ENCODE measurements at places on chromosomes 4 and X. TPM values are rescaled to one million over a fixed set of nuclear protein-coding genes. Genes with fewer than 3 reads are reported as not detected.
A peak's percentile ranks its signal among the peaks of the same experiment; 100 is the strongest.

DNA sequence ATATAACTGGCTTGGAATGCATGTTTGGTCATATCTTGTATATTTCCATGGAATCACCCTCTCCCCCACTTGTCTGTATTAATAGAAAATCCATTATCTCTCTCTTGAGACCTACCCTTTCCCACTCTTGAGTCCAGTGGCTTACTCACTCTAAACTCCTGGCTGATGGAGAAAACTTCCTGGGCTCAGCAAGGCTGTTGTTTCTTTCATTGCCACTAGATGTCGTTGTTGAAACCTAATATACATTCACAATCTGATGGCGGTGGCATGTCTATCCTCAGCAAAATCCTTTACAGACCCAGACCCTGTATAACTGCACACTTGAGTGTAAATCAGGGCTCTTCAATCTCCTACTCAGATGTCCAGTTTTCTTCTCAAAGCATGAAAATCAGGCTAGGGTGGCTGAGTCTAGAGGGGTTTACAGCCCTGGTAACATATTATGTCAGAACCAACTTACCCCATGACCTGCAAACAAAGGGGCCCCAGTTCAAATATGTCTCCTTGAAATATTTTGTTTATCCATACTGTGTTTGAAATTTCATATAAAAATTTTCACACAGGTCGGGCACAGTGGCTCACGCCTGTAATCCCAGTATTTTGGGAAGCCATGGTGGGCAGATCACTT is 70.0 kb upstream of the FAM241A start:
- H3K4me1 ChIP-seq = no peaks in the 10 kb centered on the region
- no peak overlapping the region for H3K27ac ChIP-seq

DNA sequence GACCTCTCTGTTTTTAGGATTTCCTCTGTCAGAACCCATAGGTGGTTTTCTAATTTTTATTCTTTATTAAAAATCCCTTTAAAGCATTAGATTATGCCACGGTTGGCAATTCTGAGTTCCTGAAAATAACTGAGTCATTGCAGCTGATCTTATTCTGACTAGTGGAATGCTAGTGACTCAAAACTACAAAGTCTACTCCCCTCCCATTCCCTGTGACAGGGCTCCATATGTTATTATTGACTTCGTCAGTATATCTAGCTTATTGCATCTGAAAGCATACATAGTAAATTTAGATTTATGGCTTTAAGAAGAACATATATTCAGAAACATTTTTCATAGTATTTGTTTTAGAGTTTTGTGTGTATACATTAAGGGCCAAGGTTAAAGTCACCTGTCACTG is 38.5 kb downstream of the HERC3 start:
- DNase-seq = no peak
- H3K27me3 ChIP-seq = no peaks in the 10 kb centered on the region
- H3K27ac ChIP-seq = no peak overlapping the region
- no peak overlapping the region for H3K4me3 ChIP-seq

- no peak overlapping the region for H3K4me3 ChIP-seq
- no peak overlapping the region for H3K27ac ChIP-seq
- H3K27me3 ChIP-seq = no peaks in the 10 kb centered on the region
These were observed 152.5 kb downstream of the NR3C2 start for GRCh38 chr4:148289740-148290139.

GRCh38 chr4:113382704-113383103 is 333.3 kb downstream of the ANK2 start:
- H3K4me3 ChIP-seq = no peak overlapping the region
- H3K36me3 ChIP-seq = no peaks in the 10 kb centered on the region
- H3K27me3 ChIP-seq = no peaks in the 10 kb centered on the region
- no peaks in the 10 kb centered on the region for H3K4me1 ChIP-seq
- no peak for DNase-seq

DNA sequence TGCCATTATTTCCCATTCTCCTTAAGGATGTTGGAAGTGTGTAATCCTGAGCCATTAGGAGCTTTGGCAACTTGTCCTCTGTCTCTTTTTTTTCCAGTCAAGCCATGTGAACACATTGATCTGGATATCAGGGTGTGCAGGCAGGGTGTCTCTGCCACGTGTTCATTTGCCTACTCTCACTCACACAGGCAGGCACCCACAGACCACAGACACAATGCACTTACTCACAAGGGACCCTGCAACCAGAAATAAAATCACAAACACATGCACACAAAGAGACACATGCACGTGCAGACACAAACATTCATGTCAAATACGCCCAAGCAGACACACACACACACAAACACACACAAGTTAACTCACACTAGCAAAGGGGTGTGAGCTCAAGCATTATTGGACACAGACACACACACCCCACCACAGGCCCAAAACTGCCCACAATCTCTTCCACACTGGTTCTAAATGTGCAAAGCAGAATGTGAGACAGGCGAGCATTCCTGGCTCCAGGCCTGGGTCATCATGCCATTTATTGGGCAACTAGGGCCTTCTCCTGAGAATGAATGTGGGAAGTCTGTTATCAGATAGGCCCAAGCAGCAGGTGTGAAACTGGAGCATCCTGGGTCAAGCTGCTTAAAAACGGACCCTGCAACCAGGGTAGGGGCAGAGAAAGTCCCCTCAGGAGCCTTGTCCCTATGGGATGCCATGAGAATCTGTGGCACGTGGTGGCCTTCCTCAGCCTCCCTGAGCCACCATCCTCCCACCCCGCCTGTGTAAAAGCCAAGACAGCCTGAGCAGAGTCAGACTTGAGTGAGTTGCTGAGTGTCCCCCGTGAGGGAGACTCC is 63.4 kb downstream of the NBDY start:
- no peak for DNase-seq
- no peaks in the 10 kb centered on the region for H3K27me3 ChIP-seq
- peak overlapping the region; percentile 57 for H3K27ac ChIP-seq
- H3K4me1 ChIP-seq = peaks cover 52% of the 10 kb centered on the region

DNA sequence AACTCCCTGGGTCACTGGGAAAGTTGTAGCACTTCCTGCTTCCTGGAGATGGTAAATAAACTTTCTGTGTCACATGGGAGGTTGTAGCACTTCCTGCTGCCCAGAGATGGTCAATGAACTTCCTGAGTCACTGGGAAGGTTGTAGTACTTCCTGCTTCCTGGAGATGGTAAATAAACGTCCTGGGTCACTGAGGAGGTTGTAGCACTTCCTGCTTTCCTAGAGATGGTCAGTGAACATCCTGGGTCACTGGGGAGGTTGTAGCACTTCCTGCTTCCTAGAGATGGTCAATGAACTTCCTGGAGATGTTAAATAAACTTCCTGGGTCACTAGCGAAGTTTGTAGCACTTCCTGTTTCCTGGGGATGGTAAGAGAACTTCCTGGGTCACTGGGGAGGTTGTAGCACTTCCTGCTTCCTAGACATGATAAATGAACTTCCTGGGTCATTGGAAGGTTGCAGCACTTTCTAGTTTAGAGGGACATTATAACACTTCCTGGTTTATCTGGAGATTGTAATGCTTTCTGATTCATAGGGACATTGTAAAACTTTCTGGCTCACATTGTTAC is 62.3 kb upstream of the CD99 start:
- peaks cover 72% of the 10 kb centered on the region for H3K36me3 ChIP-seq
- H3K4me1 ChIP-seq = peaks cover 57% of the 10 kb centered on the region
- no peaks in the 10 kb centered on the region for H3K27me3 ChIP-seq
- peak overlapping the region; percentile 93 for H3K27ac ChIP-seq
- peak; percentile 37 for DNase-seq

DNA sequence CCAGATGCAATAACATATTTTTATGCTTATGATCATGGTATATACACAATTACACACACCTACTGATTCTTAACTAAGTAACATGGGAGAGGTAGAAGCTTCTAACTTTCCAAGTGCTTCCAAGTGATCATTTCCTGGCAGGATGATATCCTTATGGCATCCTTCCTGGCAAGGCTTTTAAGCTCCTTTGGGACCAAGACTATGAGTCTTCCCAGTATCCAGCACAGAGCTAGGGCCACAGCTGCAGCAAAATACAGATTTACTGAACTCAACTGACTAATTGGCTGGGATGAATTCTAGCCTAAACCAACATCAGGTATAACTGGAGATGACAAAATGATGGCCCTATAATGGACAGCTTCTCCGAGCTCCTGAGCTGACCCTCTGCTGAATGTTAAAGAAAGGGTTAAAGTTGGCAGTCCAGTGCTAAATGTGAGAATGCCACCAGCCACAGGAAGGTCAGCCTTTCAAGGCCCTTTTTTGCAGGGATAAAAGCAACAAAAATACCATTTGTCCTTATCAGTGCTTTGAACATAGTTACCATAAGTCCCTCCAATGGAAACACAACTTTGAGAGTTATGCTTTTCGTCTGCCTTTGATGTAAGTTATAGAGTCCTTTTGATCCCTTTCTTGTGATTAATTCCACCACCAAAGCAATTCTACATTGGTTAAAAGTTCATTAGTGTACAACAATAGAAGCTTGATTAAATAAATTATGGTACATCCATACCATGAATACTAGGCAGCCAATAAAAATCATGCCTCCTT is 73.4 kb downstream of the MGST2 start:
- no peak for DNase-seq
- H3K4me1 ChIP-seq = peaks cover 12% of the 10 kb centered on the region
- no peak overlapping the region for H3K4me3 ChIP-seq

DNA sequence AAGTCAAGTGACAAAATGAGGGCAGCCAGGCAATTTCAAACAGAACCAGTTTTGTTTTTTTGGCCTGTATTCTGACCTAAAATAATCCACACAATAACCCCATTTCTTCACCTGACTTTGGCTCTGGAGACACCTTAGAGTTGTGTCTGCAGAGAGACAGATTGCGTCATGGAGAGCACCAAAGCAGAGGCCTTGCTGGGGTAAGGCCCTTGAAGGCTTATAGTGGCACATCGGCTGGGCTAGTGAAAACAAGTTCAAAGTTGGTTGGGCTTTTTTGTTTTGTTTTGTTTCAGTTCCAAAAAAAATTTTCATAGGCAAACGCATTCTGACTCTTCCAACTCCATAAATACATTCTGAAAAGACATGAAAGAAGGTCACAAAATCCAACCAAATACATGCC is 34.4 kb downstream of the PARM1 start:
- no peaks in the 10 kb centered on the region for H3K36me3 ChIP-seq
- H3K4me1 ChIP-seq = no peaks in the 10 kb centered on the region
- H3K27ac ChIP-seq = no peak overlapping the region
- DNase-seq = no peak
- no peak overlapping the region for H3K4me3 ChIP-seq

DNA sequence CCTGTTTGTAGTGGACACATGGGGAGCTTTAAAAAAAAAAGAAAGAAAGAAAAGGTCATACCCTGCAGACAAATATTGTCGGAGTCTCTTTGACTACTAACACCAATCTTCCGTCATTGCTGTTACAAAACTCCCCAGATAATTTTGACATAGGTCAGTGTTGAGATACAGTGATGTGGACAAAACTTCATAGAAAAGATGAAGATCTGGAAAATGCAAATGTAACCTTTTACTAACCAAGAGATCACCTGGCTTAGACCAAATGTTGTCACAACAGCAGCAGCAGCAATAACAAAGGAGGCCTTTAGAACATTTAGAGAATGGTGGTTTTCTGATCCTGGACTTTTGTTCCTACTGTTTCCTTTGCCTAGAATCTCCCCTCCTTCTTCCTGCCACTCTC is 8.1 kb upstream of the COMMD8 start:
- no peak overlapping the region for H3K4me3 ChIP-seq
- no peak overlapping the region for H3K27ac ChIP-seq
- no peaks in the 10 kb centered on the region for H3K36me3 ChIP-seq

- no peaks in the 10 kb centered on the region for H3K27me3 ChIP-seq
- H3K36me3 ChIP-seq = no peaks in the 10 kb centered on the region
- no peak overlapping the region for H3K4me3 ChIP-seq
- DNase-seq = no peak
- no peak overlapping the region for H3K27ac ChIP-seq
These were observed 49.7 kb upstream of the KLHL8 start for GRCh38 chr4:87270144-87270543.

DNA sequence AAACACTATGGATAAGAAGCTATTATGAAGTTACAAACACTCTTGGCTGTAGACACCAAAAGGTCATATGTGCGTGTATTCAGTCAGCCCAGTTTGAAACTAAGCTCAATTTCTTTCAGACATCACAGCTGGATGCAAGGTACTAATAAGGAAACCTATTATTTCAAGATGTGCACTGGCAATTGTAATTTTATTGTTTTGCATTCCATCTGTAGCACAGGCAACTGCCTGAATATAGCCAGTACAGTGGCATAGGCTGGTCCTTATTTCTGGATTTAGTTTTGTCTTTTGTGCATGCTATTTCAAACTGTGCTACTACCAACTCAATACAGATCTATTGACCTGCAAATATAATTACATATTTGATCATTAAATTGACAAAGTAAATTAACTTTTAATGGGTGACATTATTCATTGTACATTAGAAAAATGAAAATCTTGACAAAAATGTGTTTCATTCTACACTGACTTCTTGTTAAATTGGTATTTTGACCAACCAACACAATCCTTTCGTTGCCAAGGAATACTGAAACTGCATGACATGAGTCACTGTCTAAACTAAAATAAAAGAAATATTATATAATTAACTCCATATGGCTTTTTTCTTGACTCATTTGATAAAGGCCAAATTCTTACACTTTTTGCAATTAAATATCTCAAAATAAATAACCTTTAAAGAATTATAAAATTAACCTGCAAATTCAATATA is 594.3 kb upstream of the ADGRL3 start:
- no peak overlapping the region for H3K4me3 ChIP-seq
- H3K27me3 ChIP-seq = no peaks in the 10 kb centered on the region
- no peak overlapping the region for H3K27ac ChIP-seq
- H3K36me3 ChIP-seq = no peaks in the 10 kb centered on the region
- no peak for DNase-seq

The IBSP gene
- total RNA-seq = not detected

The P2RY8 gene
- 107 TPM for total RNA-seq

The FREM3 gene
- total RNA-seq = not detected

The ARHGEF6 gene
- 97.2 TPM for total RNA-seq

The CLTRN gene
- 0.21 TPM for total RNA-seq

All from activated CD4-positive, alpha-beta T cell treated with anti-CD3 and anti-CD28 coated beads, Interleukin-2, amount 10 ng/mL, durations not matched to agents 7 days and 5 days (primary cell).